ENCODE measurements at places on chromosomes 7 and 10.

GRCh38 chr10:33154590-33154989, 179.9 kb downstream of the NRP1 start:
- DNase-seq, result no peak

DNA sequence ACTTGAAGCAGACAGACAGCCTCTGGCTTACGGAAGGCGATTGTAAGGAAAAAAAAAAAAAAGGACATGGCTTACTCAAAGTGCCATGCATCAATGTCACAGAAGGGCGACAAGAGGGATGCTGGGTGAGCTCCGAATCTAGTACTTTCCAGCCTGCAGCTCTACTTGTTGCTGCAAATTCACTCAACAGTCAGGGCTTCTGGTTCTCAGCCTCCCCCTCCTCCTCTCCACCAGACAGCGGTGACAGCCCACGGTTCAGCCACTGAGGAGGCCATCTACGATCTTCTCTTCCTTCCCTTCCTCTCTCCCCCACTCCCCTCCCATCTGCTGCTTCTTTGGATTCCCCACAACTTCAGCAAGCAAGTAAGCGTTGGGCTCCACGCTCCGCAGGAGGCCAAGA, 63.5 kb downstream of the PRKAG2 start:
- DNase-seq, result no peak

- no peak for DNase-seq
Measured at GRCh38 chr10:61063034-61063433, 119.0 kb upstream of the RHOBTB1 start.

DNA sequence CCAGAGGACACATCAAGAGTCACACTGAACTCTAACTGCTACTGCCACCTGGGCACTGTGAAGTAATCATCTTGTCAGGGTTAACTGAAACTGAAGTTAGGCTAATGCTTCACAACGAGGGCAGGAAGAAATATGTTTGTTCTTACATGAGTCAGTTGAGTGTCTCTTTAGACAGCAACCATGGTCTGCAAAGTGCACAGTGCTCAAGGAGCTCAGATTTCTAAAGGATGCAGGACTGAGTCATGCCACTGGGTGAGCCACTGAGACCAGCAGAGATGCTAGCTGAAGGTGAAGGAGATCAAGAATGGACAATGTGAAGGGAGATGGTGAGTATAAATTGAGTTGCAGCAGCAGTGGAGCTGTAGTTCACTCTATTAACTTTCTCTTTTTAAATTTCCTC, 76.0 kb upstream of the CTTNBP2 start:
- no peak for DNase-seq

GRCh38 chr7:125391921-125392320, 462.3 kb upstream of the POT1 start:
- no peak for DNase-seq

GRCh38 chr7:30200591-30200990, 65.8 kb downstream of the MTURN start:
- no peak for DNase-seq

DNA sequence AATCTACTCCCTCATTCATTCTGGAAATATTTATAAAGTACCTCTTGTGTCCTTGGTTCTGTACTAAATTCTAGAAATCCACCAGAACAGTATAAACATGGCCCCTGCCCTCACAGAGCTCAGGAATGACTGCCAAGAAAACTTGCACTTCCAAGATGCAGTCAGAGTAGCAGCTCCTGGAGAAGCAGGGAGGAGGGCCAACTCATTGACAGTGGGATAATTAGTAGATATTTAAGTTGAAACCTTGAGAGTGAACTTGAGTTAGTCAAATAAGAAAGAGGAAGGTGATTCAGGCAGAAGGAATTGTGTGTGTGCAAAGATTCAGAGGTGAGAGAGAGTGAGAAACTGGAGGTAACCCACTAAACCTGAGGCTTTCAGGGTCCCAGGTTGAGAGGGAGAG, 182.2 kb upstream of the INHBA start:
- no peak for DNase-seq

GRCh38 chr7:98217623-98218582, 6.7 kb downstream of the BHLHA15 start:
- DNase-seq, result no peak

DNA sequence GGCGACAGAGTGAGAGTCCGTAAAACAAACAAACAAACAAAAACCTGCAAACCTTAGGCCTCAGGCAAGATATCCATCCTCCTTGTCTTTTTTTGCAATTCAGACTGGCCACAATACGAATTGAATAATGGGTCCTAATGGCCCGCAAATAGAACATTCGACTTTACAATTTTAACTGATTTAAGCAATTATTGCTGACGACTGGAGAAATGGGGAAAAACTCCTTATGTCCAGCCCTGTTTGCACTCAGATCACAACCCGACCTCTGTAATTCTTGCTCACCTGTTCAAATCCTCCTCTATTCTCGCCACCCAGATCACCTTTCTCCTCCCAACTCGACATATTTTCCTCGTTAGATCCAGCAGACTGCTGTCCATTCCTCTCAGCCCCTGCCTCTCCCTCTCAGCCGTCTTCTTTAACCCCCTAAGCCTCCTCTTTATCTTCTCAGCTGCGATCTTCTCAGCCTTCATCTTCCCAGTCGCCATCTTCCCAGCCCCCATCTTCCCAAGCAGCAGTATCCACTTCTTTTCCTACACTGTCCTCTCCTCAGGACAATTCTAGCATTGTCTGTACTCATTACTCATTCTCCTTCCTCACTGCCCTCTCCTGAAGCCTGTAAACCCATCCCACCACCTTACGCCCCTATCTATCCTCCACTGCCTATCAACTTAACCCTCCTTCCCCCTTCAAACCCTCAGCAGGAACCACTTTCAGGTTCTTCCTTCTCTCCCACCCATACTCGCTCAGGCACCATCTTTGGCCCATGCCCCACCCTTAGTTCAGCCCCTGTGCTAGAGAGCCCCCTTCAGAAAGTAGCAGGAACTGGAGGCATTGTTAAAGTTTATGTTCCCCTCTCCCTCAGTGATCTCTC, 61.8 kb downstream of the LRRC17 start:
- DNase-seq, result no peak

GRCh38 chr10:29328983-29329382, 40.1 kb downstream of the LYZL1 start:
- no peak for DNase-seq

GRCh38 chr10:44030132-44030531, 354.8 kb downstream of the CXCL12 start:
- DNase-seq, result no peak

DNA sequence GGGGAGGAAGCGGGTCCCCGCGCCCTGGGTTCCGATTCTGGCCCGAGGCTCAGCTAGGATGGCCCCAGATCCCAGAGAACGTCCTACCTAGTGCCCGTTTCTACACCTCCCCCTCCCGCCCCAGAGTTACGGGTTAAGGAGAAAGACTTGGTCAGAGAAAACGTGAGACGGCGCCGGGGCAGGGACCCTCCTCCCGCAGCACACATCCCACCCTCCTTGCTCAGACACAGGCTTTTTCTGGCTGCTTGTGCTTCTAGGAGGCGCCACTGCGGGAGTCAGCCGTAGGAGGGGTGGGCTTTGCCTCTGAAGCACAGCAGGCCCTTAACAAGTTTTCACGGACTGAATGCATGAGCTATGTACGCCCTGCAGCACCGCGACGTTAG, 104.9 kb upstream of the LEP start:
- DNase-seq, result no peak

DNA sequence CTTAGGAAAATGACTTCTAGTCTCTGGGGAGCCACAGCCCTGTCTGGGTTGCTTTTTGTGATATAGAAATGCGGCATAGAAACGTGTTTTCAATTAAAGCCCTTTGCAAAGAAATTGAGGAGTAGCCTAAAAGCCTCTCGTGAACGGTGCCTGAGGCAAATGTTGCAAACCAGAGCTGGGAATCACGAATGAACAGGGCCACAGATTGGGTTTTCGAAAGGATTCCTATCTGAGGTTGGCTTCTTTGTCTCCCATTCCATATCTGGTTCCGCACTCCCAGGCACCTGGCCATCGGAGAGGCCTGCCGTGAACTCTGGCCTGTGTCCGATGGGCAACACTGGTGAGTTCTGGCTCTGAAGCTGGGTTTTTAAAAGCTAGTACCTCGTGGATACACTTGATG, 221.6 kb downstream of the TCF7L2 start:
- no peak for DNase-seq

DNA sequence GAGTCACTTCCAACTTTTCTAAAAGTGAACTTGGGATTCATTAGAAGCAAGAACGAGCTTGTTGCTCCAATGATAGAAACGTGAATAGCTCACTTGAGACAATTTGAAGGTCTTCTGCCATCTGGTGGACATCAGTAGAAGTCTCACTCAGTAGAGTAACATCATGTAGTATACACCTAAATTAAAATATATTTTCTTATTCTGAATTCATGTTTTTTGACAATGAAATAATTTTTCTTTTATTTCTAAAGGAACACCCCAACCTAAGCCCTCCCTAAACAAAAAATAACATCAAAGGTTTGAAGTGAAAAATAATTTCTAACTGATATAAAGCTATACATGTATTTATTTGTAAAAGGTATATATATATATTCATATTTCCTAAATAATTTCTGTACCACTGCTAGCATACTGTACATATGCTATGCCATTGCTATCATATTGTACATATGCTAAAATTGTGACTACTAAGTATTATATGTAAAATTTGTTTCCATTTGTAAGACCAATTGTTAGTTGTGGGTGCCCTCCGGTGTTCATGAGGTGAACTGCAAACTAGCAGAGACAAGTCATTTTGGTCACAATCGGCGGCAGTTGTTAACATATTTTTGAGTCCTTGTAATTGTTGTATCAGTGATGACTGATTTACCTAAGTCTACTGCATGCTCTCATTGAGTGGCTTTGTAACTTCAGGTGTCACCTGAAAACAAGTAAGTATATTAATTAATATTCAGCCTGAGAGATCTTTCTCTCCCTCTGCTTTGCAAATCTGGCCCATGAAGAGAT, 121.9 kb downstream of the PTPRZ1 start:
- DNase-seq, result peak; percentile 75
